ENCODE measurements at places on chromosomes 12 and 14.

DNA sequence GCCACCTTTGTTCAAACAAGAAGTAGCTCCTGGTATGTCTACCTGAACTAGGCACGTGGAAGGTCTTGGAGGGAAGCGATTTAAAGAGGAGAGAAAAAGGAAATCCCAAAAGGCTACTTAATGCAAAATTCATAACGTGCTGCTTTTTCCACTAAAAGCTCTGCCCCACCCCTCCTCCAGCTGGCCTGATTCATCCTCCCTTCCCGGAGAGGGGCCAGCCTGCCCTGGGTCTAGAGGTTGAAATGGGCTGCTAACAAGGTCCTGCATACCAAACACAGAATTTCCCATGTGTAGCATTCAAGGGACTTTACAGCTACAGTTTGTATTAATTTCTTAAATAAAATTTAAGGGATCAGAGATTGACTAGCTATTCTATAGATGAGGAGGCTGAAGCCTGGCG, 83.2 kb downstream of the KNTC1 start:
- DNase-seq, result no peak

GRCh38 chr14:47012533-47013280, 361.1 kb upstream of the RPL10L start:
- DNase-seq, result no peak

DNA sequence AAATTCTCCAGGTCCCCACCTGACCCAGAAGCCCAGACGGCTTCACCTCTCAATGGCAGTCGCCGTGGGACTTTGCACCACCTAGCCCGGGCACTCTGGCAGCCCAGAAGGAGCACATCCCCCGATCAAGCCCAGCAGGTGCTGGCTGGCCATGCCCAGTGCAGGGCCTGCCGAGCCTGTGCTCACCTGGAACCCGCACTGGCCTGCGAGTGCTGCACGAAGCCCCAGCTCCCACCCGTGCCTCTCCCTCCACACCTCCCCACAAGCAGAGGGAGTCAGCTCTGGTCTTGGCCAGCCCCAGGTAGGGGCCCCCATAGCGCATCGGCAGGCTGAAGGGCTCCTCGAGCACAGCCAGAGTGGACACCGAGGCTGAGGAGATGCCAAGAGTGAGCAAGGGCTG, 144.5 kb downstream of the NUBPL start:
- no peak for DNase-seq

GRCh38 chr14:83196236-83196635, 1662.6 kb upstream of the SEL1L start:
- DNase-seq, result no peak

DNA sequence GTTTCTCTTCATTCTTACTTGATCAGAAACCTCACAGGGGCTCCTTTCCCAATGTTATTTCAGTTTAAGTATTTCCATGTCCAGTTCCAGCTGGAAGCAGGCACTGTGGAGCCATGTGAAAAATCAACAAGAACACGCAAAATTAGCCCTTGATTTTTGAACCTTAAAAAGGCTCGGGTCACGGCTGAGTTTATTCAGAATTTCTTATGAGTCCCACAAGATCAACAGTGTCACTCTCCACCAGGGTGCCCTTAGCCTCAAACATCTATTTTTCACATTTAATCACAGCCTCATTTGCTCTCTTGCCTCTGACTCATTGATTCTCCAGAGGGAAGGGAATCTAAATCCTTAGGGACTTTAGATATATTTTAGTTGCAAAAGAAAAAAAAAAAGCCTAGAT, 157.7 kb upstream of the AVPR1A start:
- no peak for DNase-seq

DNA sequence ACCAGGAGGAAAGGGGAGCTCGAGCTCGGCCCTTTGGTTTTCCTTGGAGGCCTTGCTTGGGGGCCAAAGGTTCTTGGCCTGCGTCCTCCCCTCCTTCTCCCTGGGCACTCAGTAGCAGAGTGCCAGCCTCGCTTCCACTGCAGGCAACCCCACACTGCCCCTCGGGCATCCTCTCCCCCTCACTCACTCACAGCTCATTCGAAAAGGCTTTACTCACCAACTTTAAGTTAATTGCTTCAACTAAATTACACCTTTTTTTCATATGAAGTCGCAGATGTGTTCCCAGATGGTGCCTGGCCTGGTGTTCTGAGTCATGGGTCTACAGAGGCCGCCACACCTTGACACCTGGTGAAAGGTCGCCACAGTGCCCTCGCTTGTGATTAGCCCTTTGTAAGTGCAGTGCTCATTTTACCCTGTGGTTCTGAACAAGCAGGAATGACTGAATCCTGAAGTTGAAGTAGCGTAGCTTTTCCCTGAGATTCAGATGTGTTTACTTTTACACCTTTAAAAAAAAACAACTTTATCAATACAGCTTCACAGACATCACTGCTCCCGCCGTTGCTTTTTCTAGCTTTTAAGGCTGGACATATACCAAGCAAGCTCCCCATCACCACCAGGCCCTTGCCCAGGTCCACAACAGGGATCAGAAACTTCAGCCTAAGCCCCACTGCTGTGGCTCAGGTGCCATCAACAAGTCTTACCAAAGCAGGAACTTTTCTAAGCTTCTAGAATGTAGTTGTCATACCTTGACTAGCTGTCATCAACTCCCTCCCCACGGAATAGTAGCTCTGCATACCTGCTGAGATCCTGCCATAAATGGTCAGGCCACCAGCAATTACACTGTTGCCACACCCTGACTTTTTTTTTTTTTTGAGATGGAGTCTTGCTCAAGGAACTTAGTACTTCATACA, 20.3 kb upstream of the ADIPOR2 start:
- no peak for DNase-seq

Measured in RCC 7860 (cell line).